ENCODE measurements at places on chromosomes 4 and X. TPM values are rescaled to one million over a fixed set of nuclear protein-coding genes. Genes with fewer than 3 reads are reported as not detected.

GRCh38 chr4:74751856-74752255 lies 42.5 kb downstream of the BTC start:
- no peak overlapping the region for H3K27ac ChIP-seq
- H3K36me3 ChIP-seq = no peaks in the 10 kb centered on the region
- DNase-seq = no peak
- H3K27me3 ChIP-seq = no peaks in the 10 kb centered on the region
- no peak overlapping the region for H3K4me3 ChIP-seq

GRCh38 chr4:184453365-184454160 lies 20.8 kb downstream of the IRF2 start:
- no peak overlapping the region for H3K4me3 ChIP-seq
- H3K27me3 ChIP-seq = no peaks in the 10 kb centered on the region
- peaks cover 22% of the 10 kb centered on the region for H3K4me1 ChIP-seq
- peaks cover 6% of the 10 kb centered on the region for H3K36me3 ChIP-seq
- H3K27ac ChIP-seq = peak overlapping the region; percentile 82
- no peak for DNase-seq

GRCh38 chr4:76429636-76430035 lies 5.4 kb upstream of the SHROOM3 start:
- H3K4me3 ChIP-seq = no peak overlapping the region
- peaks cover 12% of the 10 kb centered on the region for H3K4me1 ChIP-seq
- H3K27me3 ChIP-seq = no peaks in the 10 kb centered on the region
- H3K27ac ChIP-seq = no peak overlapping the region

- no peaks in the 10 kb centered on the region for H3K4me1 ChIP-seq
- no peak overlapping the region for H3K27ac ChIP-seq
- no peak overlapping the region for H3K4me3 ChIP-seq
- DNase-seq = no peak
- no peaks in the 10 kb centered on the region for H3K36me3 ChIP-seq
- no peaks in the 10 kb centered on the region for H3K27me3 ChIP-seq
Measured at GRCh38 chr4:42844422-42845070, 48.0 kb upstream of the GRXCR1 start.

DNA sequence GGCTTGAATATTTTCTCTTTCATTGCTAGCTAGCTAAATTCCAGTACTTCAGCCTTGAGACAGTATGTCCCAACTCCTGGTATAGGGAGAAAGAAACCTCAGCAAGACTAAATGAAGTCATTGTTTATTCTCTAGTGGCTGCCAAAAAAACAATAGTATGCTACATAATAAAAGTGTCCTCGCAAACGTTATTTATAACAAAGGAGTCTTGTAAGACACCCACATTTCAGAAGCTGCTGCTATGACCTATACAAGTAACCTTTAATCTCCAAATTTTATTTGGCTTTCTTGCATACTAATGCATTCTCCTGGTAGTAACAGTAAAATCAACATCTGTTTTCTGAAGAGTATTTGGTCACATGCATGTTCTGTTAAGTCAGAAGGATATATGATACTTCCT lies 28.8 kb downstream of the NEK1 start:
- no peak for DNase-seq
- peaks cover 19% of the 10 kb centered on the region for H3K36me3 ChIP-seq
- H3K27me3 ChIP-seq = no peaks in the 10 kb centered on the region
- H3K27ac ChIP-seq = peak overlapping the region; percentile 39
- no peak overlapping the region for H3K4me3 ChIP-seq
- H3K4me1 ChIP-seq = no peaks in the 10 kb centered on the region

- peaks cover 23% of the 10 kb centered on the region for H3K4me1 ChIP-seq
- no peak for DNase-seq
- H3K27ac ChIP-seq = no peak overlapping the region
- H3K36me3 ChIP-seq = no peaks in the 10 kb centered on the region
Measured at GRCh38 chr4:121375262-121375661, 5.6 kb downstream of the QRFPR start.

DNA sequence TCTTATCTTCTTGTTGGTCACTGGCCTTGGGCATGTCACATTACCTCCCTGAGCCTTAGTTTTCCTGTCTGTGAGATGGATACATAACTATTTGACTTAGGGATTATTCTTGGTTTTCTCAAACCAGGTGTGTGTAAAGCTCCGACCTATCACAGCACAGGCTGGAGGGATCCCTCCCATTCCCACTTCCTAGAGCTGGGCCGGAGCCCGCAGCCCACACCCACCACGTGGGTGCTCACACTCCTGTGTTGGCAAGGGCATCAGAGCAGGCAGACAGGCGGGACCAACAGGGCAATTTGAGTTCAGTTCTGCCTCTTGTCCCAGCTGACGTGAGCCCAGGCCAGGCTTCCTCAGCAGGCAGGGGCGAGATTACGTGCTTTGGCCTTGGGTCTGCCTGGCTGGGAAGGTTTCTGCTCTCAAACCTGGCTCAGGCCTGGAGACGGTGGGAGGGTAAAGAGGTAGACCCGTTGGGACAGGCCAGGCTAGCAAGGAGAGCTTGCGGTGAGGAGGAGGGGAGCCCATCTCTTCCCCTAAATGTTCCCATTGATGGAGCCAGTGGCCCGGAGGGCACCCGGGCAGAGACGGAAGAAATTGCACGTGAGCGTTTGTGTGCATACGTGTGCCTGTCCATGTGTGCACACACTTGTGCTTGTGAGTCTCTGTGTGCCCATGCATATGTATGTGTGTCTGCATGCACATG lies 734 bp upstream of the SH3TC1 start:
- DNase-seq = no peak
- peak overlapping the region; percentile 17 for H3K4me3 ChIP-seq
- H3K27ac ChIP-seq = peak overlapping the region; percentile 80
- H3K4me1 ChIP-seq = peaks cover 57% of the 10 kb centered on the region
- H3K27me3 ChIP-seq = no peaks in the 10 kb centered on the region
- H3K36me3 ChIP-seq = no peaks in the 10 kb centered on the region

- no peak overlapping the region for H3K27ac ChIP-seq
- no peaks in the 10 kb centered on the region for H3K4me1 ChIP-seq
- DNase-seq = no peak
- no peak overlapping the region for H3K4me3 ChIP-seq
- peaks cover 1% of the 10 kb centered on the region for H3K27me3 ChIP-seq
Measured at GRCh38 chr4:14582677-14583076, 419.6 kb upstream of the CPEB2 start.

DNA sequence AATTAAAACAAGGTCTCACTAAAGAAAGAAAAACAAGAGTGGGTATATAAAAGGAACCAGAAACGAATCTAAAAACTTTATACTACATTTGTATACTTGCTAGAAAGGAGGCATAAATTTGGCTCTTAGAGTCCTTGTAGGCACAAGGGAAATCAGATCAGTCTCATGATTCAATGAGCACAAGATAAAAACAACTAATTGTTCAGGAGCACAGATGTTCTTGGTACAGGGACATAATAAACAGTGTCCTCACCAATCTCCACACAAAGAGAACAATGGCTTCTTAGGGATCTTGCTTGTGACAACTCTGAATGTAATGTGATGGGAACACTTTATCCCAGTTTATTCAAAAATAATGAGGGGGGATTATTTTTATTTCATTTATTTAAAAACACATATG lies 28.3 kb downstream of the TMEM144 start:
- H3K4me3 ChIP-seq = no peak overlapping the region
- no peaks in the 10 kb centered on the region for H3K36me3 ChIP-seq
- no peaks in the 10 kb centered on the region for H3K27me3 ChIP-seq
- DNase-seq = no peak

GRCh38 chrX:69229436-69229835 lies 64.2 kb upstream of the PJA1 start:
- peaks cover 2% of the 10 kb centered on the region for H3K27me3 ChIP-seq
- no peak for DNase-seq
- H3K36me3 ChIP-seq = no peaks in the 10 kb centered on the region
- no peak overlapping the region for H3K27ac ChIP-seq

MAP7D2 gene
- total RNA-seq = 1.3 TPM

IL2 gene
- total RNA-seq = not detected

ACE2 gene
- 0.59 TPM for total RNA-seq
